ENCODE measurements at places on chromosomes 5 and 9.

DNA sequence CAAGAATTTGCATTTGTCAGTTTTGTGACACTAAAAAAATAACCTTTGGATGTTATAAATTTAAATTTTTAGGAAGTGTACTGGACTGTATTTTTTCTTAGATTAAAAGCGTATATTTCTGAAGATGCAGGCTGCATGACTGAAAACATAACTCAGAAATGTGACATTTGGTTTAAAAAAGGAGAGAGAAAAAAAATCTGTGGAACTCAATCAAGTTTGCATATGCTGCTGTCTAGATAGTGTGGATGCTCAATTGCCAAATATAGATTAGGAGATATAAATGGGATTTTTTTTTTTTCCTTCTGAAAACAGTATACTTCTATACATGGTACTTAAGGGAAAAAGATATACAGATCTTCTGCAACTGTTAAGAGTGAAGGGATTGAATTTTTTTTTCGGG is 402.3 kb downstream of the TAF11L14 start:
- DNase-seq: no peak

- DNase-seq: no peak
These were observed 573.6 kb upstream of the ARRDC3 start for GRCh38 chr5:91956738-91957137.

GRCh38 chr9:113619491-113620376 is 156.2 kb downstream of the RGS3 start:
- DNase-seq: no peak

DNA sequence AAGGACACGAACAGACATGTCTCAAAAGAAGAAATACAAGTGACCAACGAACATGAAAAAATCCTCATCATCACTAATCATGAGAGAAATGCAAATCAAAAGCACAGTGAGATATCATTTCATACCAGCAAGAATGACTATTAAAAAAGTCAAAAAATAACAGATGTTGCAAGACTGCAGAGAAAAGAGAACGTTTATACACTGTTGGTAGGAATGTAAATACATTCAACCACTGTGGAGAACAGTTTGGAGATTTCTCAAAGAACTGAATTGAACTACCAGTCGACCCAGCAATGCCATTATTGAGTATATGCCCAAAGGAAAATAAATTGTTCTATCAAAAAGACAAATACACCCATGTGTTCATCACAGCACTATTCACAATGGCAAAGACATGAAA is 45.7 kb downstream of the FXN start:
- DNase-seq: no peak

- no peak for DNase-seq
These were observed 69.8 kb downstream of the ECPAS start for GRCh38 chr9:111414406-111414805.

- DNase-seq: peak; percentile 29
These were observed 43.2 kb upstream of the IER5L start for GRCh38 chr9:129221233-129221632.

DNA sequence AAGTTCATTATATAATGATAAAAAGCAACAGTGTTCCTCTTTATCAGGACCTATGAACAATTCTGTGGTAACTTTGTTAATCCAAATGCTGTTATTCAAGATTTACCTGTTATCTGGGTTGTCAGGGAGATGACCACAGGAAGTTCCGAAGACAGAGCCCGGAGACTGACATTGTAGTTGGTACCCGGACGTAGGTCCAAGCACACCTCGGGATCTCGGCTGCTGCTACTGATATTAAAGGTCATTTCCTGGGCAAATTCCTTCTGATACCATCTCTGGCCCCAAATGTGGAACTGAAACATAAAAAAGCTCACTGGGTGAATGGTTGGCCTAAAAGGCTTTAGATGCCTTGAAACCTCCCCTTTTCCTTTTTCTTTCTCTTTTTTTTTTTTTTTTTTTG is 96.7 kb downstream of the SUSD1 start:
- DNase-seq: no peak

DNA sequence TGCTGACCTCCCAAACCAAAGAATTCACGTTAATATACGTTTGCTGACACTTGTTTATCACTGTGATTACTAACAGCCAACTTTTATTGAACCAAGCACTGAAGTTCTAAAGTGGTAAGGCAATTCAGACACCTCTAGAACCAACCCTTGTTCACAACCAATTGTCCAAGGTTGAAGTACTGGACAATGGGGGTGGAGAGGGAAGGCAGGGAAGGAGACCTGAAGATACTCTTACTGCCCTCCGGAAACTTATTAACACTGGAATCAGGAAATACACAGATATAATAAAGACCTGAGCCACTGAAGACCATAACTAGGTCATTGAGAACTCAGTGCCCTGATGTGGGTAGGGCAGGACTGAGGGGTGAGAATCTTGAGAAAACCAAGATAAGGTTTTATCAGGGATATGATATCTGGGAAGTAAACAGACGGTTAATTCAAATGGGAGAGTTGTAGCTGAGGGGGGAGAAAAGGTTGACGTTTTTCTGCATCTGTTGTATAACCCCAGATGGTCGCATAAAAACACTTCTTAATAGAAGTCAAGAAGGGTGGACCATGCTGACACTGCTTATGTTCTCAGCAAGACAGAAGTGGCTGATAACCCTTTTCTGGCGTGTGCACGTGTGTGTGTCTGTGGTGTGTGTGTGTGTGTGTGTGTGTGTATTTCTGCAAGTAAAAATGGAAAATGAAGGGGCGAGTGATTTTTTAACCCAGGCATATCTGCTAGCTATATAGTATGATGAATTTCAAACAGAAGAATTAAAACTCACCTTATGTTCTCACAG is 125.9 kb downstream of the LHFPL2 start:
- DNase-seq: no peak

DNA sequence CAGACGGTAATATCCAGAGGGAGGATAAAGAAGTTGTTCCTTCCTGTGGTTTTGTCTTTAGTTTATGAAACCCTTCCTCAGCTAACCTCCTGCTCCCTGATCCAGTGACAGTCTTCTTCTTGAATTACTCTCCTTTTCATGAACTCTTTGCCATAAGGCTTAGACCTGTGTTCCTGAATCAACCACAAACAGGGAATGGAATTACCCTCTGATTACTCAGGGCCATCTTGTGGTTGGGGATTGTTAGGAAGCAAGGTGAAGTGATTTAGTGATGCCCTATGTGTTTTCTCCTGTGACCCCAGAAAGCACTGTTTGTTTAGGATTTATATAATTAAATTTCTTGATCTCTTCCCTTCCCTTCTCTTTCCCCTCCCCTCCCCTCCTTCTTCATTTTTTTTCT is 409.1 kb downstream of the TAF11L14 start:
- no peak for DNase-seq

DNA sequence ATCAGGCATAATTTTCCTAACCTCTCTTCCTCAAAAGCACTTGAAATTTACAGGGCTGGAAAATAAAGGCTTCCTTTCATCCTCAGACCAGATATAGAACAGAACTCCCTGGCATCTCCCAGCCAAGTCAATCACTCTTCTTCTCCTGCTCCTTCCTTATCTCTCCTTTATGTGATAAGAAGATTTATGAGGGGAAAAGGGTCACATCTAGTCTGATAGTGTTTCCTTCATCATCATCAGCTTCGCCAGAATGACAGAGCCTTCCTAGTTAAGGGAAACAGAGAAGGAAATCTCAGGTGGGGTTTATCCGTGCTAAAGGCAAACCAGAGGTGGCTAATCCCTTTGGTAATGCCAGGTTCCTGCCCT is 36.2 kb downstream of the LIX1 start:
- no peak for DNase-seq

- DNase-seq: no peak
These were observed 695.1 kb downstream of the NR2F1-AS1 start for GRCh38 chr5:92885950-92886349.

DNA sequence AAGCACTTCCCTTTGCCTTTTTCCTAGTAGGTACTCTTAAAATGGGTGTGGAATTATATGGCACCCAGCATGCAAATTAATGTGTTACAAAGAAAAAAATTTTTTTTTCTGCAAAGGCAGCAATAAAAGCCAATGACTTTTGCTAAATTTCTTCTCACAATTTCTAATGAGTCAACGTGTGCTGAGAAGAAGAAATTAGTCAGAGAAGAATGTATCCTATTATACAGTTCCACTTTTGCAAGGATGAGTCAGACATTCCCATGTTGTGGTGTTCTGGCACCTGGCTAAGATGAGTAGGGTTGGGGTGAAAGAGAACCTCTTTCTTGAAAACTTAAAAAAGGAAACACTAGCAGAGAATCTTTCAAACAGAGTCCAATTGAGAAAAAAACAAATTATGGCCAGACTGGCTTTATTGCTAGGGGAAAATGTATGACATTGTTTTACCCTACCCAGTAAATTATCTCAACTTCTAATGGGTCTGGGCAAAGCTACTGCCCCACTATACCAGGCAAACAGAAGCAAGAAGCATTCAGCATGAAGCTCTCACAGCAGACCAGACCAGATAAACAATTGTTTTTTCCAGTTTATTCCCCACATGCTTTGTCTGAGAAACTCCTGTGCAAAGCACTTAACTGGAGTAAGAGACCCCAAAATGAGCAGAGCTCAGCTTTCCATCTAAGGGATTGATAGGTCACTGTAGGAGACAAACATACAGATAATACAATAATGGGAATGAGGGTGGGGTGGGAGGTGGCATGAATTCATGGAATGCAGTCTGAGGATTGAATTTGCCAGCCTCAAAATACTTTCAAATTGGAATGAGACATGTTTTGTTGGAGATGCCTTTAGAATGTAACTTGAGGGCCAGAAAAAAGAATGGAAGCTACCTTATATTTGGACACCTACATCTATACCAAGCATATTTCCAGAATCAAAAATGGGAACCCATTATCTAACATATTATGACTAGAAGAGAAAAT is 220.8 kb upstream of the RFX3 start:
- no peak for DNase-seq

GRCh38 chr9:112029921-112030444 is 133.4 kb downstream of the UGCG start:
- DNase-seq: no peak

GRCh38 chr5:16899171-16899570 is 36.9 kb downstream of the MYO10 start:
- no peak for DNase-seq

DNA sequence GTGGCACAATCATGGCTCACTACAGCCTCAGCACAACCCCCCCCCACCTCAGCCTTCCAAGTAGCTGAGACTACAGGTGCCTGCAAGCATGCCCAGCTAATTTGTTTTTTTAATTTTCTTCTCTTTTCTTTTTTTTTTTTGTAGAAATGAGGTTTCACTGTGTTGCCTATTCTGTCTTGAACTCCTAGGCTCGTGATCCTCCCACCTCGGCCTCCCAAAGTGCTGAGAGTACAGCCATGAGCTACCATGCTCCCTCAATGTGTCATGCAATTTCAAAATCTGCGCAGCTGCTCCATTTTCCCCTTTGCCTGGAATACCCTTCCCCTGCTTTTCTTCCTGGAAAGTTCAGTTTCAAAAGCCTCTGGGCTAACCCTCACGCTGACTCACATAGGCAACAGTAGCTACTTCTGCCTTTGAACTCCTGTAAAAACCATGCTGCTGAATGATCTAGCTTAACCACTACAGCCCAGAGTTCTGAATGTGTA is 71.0 kb upstream of the IL7R start:
- DNase-seq: no peak

DNA sequence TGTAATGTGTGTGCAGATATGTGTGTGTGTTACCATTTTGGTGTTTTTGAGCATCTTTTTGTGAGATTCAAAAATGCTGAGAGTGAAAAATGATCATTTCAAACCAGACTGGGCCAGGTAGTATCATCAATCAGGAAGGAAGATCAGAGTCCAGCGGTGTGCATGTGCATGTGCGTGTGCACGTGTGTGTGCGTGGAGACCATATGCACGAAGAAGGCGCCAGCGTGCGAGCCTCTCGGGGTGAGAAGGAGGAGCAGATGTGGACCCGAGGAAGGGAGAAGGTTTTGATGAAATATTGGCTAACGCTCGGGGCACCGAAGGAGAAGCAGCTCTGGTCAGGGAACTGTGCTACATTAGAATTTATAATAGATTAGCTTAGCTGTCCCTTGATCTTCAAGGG is 516.4 kb downstream of the CCDC171 start:
- DNase-seq: no peak

DNA sequence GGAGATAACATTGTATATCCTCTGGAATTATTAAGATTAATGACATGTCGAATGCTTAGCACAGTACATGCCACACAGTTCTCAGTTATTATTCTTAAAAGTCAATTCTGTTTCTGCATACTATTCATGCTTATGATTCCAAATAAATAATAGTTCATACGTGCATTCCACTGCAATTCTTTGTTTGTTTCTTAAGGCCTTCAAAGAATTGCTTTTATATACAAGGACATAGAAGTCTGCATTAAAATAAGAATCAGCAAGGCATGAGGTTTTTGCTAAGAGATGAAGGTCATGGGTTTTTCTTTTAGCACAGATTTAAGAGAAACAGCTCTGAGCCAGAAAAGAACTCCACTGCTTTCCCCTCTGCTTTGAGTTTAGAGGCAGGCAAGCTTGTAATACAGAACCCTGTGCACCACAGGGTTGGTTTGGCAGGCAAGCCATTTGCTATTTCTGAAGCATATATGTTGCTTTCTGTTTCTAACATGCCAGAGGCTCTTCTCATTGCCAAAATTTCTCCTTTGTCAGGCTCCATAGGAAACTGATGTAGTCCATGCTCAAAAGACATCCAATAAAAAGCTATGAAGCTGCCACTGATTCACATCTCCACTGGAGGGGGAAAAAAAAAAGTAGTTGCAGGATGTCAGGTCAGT is 420.6 kb upstream of the TYRP1 start:
- DNase-seq: no peak

DNA sequence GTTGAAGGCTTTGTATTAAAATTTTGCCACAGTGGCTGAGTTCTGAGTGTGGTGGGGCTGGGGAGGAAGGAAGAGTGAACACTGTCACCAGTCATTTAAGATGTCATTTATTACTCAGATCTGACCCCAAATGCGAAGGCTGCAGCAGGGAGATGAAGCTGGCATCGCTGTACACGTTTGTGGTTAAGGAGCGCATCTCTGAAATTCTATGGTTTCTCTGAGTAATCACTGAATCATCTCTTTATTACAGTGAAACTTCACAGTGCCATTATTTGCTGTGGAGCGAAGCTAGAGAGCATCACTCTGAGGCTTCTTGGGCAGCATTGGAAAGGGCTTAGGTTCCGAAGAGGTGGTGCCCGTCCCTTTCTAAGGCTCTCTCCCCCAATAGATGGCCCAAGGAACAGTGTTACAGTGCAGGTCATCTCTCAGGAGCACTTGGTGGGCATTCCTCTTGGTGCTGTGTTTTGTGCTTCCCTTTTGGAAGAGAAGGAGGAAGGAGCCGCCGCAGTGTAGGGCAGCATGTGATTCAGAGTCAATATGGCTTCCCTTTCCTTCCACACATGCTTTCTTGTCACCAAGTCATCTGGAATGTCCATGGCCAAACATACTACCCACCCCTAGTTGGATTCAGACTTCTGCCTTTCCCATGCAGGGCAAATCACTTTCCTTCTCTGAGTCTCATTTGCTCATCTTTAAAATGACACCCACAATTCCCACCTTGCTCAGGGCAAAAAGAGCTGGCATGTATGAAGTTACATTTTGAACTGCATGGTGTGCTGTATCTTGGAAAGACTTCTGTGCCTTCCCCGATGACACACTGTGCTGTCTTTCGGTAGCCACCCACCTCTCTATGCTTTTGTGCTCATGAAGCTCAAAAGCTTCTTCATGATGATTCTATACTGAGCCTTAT is 9.3 kb upstream of the TEX48 start:
- DNase-seq: no peak

- no peak for DNase-seq
These were observed 92.1 kb downstream of the NR3C1 start for GRCh38 chr5:143311428-143311827.

- no peak for DNase-seq
These were observed 223.0 kb upstream of the GRIA1 start for GRCh38 chr5:153267506-153267905.

All from CD4-positive, alpha-beta T cell treated with Interferon gamma for 1 hour (primary cell).